ENCODE measurements at places on chromosomes 16 and 17.

GRCh38 chr17:260944-261343, 79.5 kb upstream of the DOC2B start:
- DNase-seq = no peak

DNA sequence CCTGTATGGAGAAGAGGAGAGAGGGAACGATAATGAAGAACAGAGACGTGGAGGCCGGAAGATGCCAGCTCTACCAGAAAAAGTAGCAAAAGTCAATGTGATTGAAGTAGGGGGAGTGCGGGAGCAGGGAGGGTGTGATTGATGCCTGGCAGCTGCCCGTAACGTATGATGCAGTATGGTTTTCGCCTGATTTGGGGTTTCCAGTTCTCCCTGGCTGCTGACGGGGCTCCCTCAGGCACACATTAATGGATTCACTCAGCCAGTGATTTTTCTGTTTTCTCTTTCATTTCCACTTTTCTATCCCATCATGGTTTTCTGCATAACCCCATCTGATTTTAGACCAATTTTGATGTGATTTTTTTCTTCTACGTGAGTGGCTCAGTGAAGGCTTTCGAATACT, 62.1 kb downstream of the PRKCA start:
- DNase-seq = no peak

DNA sequence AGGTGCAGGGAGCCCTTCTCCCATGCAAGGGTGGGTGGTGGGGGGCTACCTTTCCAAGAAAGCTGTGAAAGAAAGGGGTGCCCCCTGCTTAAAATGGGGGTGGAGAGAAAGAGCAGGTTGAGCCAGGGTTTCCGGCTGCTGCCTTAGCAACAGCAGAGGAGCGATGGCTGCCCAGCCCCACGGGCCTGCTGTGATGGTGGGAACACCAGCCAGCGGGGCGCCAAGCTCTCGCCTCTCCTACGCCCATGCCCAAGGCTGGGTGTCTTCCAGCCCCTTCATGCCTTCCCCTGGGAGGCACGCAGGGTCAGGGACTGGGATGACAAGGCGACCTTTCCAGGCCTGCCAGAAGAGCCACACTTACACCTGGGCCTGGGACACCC, 3.0 kb downstream of the FMNL1 start:
- DNase-seq = no peak

DNA sequence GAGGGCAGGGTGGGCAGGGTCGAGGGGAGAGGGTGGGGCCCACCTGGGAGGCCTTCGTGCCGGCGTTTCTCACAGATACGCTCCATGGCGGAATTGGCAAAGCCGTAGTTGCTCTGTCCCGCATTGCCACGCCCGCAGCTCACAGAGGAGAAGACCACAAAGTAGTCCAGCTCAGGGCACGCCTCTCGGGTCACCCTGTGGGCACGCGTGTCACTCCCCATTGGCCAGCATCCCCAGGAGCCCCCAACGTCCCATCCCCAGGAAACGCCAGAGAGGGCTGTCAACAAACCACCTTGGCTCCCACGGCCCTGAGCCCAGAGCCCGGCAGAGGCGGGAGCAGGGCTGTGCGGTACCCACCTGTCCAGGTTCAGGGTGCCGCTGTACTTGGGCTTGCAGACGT, 16.1 kb downstream of the FASN start:
- DNase-seq = no peak

Data from stimulated activated CD8-positive, alpha-beta memory T cell treated with anti-CD3 and anti-CD28 coated beads, Interleukin-4, amount 100 ng/mL, for 1 hour (primary cell).